Amniotic stem cell (primary cell): ENCODE measurements at places on chromosomes 16 and 17.

DNA sequence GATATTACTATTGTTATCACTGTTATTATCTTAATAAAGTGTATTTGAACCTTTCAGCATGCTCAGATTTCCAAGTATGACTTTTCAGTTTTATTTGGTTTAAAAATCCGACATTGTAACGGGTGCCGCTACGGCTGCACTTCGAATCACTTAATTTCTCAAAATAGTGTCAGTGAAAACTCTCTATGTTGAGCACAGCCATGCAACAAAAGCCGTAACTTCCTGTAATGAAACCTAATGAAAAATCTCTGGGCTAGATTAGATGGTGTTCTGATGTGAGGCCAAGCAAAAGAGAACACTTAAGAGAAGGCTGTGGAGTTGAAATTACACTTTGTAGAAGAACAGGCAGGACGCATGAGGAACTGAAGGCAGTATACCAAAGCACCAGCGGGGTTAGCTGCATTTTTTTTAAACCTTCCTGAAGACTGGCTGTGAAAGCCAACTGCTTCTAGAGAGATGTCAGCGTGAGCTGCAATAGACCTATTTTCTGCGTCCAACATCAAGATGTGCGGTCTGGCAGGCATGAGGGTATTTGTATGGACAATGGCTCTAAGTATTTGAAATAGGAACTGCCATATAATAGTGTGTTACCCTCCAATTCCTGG is 1545.0 kb upstream of the GOT2 start:
- DNase-seq: no peak

DNA sequence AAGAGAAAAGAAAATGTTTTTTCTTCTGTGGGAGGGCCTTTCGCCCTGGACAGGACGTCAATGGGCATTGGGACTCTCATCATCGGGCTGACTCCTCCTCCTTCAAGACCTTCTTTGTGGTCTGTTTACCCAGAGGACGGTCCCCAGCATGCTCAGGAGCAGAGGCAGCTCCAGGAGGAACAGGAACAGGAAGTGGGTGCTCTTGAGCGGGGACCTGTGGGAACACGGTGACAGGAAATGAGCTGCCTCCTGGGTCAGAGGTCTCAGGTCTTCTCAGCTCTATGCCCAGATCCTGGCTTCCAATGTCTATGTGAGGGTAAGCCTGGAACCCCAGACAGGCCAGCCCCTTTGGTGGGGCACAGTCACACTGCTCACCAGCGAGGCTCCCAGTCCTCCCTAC is 12.2 kb downstream of the CD300LD start:
- no peak for DNase-seq

- DNase-seq: no peak
These were observed 5.8 kb upstream of the UNK start for GRCh38 chr17:75778861-75779249.

- DNase-seq: no peak
These were observed 7.5 kb downstream of the SLC13A2 start for GRCh38 chr17:28480799-28481571.

DNA sequence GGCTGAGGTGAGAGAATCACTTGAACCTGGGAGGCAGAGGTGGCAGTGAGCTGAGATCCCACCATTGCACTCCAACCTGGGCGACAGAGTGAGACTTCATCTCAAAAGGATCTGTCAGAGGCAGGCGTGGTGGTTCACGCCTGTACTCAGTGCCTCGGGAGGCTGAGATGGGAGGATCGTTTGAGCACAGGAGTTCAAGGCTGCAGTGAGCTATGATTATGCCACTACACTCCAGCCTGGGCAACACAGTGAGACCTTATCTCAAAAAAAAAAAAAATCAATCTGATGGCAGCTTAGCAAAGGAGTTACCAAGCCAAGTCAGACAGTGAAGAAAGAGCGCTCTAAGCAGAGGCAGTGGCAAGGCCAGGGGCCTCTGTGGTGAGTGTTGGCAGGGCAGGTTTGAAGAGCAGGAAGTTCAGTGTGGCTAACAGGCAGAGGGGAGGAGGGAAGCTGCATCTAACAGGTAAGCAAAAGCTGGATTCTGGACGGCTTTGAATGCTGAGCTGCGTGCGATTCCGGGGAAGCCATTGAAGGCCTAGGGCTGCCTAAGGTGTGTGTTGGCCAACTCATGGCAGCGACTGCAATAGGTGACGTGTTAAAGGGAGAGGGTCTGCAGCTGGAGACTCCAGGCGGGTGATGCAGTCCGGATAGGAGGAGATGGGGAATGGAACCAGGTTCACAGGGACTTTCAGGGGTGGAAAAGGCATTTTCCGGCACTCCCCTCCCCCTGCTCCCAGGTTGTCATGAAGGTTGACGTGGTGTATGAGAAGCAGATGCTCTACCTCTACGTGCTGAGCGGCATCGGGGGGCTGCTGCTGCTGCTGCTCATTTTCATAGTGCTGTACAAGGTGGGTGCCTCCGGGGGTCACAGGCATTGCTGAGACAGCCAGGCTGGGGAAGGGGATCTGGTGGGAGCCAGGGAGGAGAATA is 7.0 kb downstream of the ZNF768 start:
- no peak for DNase-seq

DNA sequence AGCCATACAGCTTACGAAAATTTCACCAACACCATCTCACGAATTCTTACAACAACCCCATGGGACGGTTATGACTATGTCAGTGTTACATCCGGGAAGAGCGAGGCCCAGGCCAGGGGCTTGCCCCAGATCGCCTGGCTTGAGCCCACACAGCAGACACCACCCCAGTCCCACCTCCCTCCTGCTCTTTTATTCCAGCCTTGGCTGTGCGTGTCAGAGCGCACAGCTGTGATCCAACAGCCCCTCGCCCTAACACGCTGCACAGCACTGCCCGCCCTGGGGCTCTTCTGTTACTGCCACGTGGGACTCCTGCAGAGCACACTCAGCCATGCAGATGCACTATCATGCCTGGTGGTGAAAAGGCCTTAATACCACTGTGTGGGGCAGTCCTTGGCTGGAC is 127.9 kb downstream of the ENGASE start:
- DNase-seq: no peak
